Melanocyte of skin (primary cell): ENCODE measurements at places on chromosomes 4 and X. TPM values are rescaled to one million over a fixed set of nuclear protein-coding genes. Genes with fewer than 3 reads are reported as not detected.

JCHAIN gene
- not detected in 2 replicates for total RNA-seq

CENPI gene
- 35.6 and 37.6 TPM in 2 replicates for total RNA-seq

RHOXF2 gene
- not detected in 2 replicates for total RNA-seq

ETDB gene
- not detected in 2 replicates for total RNA-seq

PLP1 gene
- total RNA-seq = 300 and 407 TPM in 2 replicates

IL2 gene
- total RNA-seq = not detected in 2 replicates

MYOZ2 gene
- total RNA-seq = not detected in 2 replicates

GPRIN3 gene
- total RNA-seq = 8.3 and 15.3 TPM in 2 replicates

AR gene
- total RNA-seq = 0.34 and 2.2 TPM in 2 replicates

MAOB gene
- total RNA-seq = 0.33 and 0.77 TPM in 2 replicates

HELT gene
- total RNA-seq = not detected in 2 replicates

PDE5A gene
- total RNA-seq = 1.0 and 4.7 TPM in 2 replicates

SHROOM3 gene
- total RNA-seq = under 0.01 and 0.33 TPM in 2 replicates

WDR17 gene
- 3.1 and 4.7 TPM in 2 replicates for total RNA-seq

TDO2 gene
- total RNA-seq = not detected in 2 replicates

P2RY10 gene
- total RNA-seq = not detected in 2 replicates

REELD1 gene
- total RNA-seq = not detected in 2 replicates

HOPX gene
- not detected in 2 replicates for total RNA-seq

MAGEA2B gene
- not detected in 2 replicates for total RNA-seq

EDNRA gene
- 0.77 and 2.0 TPM in 2 replicates for total RNA-seq

KCNE5 gene
- total RNA-seq = under 0.01 and 0.36 TPM in 2 replicates

CLIC2 gene
- 0.15 TPM in 1 of 2 replicates, not detected in the other for total RNA-seq

CT45A3 gene
- total RNA-seq = not detected in 2 replicates

STPG2 gene
- total RNA-seq = not detected in 2 replicates

GCNA gene
- total RNA-seq = 1.1 and 2.0 TPM in 2 replicates

RS1 gene
- not detected in 2 replicates for total RNA-seq

GPR50 gene
- total RNA-seq = not detected in 2 replicates

MTNR1A gene
- not detected in 2 replicates for total RNA-seq

LRRC66 gene
- total RNA-seq = 0.34 and 0.73 TPM in 2 replicates

NAAA gene
- 8.3 and 9.1 TPM in 2 replicates for total RNA-seq

PCDH7 gene
- 16.3 and 29.0 TPM in 2 replicates for total RNA-seq

PGAM4 gene
- 0.15 TPM in 1 of 2 replicates, not detected in the other for total RNA-seq

SLIT2 gene
- 0.33 and 1.1 TPM in 2 replicates for total RNA-seq

ARMCX4 gene
- 2.8 and 5.5 TPM in 2 replicates for total RNA-seq

EGF gene
- 0.77 and 1.7 TPM in 2 replicates for total RNA-seq

SPANXA2 gene
- not detected in 2 replicates for total RNA-seq

PDGFC gene
- total RNA-seq = 0.93 and 1.3 TPM in 2 replicates

SAGE1 gene
- not detected in 2 replicates for total RNA-seq

ABCG2 gene
- 2.0 and 2.5 TPM in 2 replicates for total RNA-seq

GYPA gene
- total RNA-seq = not detected in 2 replicates

MAGEB2 gene
- not detected in 2 replicates for total RNA-seq

TMPRSS11F gene
- under 0.01 TPM in 2 replicates for total RNA-seq

FABP2 gene
- total RNA-seq = not detected in 2 replicates

SLC4A4 gene
- total RNA-seq = under 0.01 and 0.31 TPM in 2 replicates

PAGE4 gene
- total RNA-seq = not detected in 2 replicates

SLAIN2 gene
- total RNA-seq = 43.0 and 57.4 TPM in 2 replicates

FAAH2 gene
- total RNA-seq = not detected in 2 replicates

PLK4 gene
- 6.9 and 7.2 TPM in 2 replicates for total RNA-seq

TEX13B gene
- not detected in 2 replicates for total RNA-seq

GPR119 gene
- not detected in 2 replicates for total RNA-seq

FAM47A gene
- not detected in 2 replicates for total RNA-seq

CAMK2D gene
- 68.6 and 74.6 TPM in 2 replicates for total RNA-seq
